ENCODE measurements at places on chromosomes 7 and 10.

DNA sequence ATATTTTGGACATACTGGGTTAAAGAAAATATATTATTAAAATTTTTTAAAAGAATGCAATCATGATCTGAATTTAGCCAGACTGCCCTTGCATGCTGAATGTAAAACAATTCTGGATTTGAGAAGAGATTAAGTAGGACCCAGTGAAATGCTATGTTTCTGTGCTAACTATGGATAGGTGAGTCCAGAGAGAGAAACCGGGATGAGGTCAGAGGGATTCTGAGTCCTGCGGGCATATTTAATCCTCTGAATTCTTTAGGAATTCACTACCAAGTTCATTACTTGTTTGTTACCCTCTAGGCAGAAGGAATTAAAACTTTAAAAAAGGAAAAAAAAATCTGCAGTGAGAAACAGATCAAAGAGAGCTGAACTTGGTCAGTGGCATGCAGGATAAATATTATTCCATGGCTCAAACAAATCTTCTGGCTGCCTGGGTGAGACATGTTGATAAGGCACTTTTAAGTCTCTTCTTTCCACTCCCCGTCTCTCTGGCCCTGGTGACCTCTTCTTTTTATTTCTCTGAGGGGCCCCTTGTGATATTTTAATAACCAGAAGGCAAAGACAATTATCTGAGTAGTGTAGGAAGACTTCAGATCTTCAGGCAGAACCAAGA lies 50.2 kb upstream of the LYZL1 start:
- no peak for DNase-seq

GRCh38 chr10:3986493-3987142 lies 201.6 kb upstream of the KLF6 start:
- no peak for DNase-seq

DNA sequence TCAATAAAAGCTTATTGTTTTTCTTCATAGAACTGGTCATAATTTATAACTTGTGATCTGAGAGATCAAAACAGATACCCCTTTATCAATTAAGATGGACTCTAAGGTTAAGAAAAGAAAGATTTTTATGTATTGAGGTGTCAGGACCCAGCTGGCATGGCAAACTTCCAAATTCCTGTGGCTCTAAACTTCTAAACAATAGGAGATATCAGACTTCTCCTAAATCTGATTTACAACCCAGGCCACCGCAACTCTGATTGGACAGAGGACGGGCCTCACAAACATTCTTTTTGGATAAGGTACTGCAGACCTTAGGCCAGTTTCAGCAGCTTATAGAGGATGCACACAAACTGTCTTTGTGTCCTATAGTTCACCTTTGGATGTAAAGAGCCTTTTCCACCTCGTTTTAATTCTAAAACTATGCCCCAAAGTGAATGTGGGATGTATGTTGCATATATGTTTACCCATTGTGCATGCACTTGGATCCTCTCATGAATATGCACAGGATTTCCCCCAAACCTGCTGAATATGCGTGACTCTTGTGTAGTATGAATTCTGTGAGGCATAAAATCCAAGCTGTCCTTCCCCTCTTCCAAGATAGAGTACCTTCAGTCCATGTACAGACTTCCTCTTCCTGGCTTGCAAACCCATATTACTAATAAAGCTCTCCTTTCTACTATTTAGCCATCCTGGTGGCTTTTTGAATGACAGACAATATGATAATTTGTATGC lies 69.0 kb downstream of the ELMO1 start:
- DNase-seq: no peak

DNA sequence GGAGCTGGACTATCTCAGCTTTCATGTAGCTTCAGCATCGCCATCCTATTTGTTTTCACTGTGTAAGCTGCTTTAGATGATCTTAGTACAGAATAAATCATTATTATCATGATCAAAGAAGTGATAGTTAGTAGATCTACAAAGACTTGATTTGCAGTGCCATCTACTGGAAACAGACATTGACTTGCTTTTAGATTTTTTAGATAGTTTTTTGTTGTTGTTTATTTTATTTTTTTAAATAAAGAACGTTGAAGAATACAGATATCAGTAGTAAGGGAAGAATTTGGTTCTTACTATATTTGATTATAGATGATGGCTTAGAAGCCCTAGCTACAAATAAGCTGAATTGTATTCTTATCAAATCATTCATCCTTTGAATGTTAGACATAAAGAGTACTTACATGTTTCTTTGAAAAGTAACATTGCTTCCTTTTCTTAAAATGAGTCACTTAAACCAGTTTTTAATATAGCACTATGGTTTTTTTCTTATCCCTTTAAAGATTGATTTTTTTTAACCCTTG lies 6.3 kb upstream of the SFMBT2 start:
- DNase-seq: peak; percentile 60

DNA sequence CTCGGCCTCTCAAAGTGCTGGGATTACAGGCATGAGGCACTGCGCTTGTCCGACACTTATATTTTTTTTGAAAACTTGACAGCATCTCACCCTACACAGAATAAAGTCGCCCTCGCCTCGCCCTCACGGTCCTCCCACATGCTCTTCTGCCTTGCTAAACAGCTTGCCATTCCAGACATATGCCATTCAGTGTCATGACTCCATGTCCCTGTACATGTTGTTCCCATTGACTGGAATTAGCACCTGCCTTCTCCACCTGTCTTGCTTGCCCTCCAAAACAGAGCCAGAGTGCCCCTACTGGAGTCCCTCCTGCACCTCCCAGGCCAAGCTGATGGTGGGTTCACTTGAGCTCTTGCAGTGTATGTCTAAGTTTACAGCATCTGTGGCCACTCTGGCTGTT lies 6.2 kb downstream of the NIPSNAP2 start:
- peak; percentile 23 for DNase-seq

GRCh38 chr10:77529050-77529576 lies 108.5 kb downstream of the KCNMA1 start:
- DNase-seq: no peak

- no peak for DNase-seq
Observed at GRCh38 chr7:51949726-51950644, 633.4 kb upstream of the COBL start.

Measured in T47D (cell line).